ENCODE measurements at places on chromosomes 1 and 21. TPM values are rescaled to one million over a fixed set of nuclear protein-coding genes. Genes with fewer than 3 reads are reported as not detected.

DNA sequence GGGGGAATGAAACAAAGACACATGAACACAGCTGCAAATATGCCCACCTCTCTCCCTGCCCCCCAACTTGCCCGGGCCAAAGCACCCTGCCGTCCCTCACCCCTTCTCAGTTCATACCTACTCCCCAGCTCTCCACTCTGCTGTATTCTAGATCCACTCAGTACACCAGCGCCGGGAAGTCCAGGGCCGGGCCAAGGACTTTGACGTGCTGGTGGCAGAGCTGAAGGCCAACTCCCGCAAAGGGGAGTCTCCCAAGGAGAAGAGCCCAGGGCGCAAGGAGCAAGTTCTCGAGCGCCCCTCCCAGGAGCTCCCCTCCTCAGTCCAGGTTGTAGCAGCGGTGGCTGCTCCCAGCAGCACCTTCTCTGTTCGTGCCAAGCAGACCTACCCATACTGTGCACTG lies 5.0 kb downstream of the ATXN7L2 start:
- no peak for DNase-seq

- DNase-seq, result no peak
Measured at GRCh38 chr1:201122321-201122957, 4.5 kb downstream of the ASCL5 start.

GRCh38 chr1:64451440-64451839 lies 18.5 kb upstream of the CACHD1 start:
- no peak for DNase-seq

Gene CD34
- 136 TPM for polyA plus RNA-seq

GRCh38 chr1:34800214-34800613 lies 7.4 kb downstream of the GJA4 start:
- DNase-seq, result no peak

DNA sequence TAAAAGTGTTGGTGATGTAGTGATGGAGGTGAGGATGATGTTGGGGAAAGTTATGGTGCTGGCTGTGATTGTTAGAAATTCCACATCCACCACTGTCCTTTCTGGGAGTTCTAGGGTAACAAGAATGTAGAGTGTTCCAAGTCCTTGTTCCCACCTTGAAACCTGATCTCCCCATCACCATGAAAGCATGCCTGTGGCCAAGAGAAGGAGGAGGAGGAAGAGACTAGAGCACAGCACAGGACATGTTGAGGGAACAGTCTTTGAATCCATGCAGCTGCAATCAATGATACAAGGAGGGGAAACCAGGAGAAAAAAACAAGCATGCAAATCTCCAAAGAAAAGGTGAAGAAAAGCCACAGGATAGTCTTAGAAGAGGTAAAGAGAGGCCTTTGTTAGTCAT lies 45.9 kb upstream of the ARTN start:
- DNase-seq, result no peak

DNA sequence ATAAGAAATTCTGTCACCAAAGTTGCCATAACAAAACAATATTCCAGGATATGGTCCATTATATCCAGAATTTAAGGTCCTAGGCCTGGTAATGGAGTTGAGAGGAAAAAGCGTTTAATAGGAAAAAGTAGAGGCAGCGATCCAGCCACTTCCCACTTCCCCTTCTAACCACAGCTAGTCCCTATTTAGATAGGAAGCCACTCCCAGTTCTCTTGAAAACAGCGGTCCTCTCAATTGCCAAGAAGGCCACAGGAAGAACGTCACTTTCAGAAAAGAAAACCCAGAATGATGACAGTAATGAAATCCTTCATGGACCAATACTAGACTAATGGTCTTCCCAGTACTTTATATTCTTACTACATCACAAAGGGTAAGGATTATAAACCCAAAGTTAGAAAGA lies 38.6 kb downstream of the ABL2 start:
- no peak for DNase-seq

DNA sequence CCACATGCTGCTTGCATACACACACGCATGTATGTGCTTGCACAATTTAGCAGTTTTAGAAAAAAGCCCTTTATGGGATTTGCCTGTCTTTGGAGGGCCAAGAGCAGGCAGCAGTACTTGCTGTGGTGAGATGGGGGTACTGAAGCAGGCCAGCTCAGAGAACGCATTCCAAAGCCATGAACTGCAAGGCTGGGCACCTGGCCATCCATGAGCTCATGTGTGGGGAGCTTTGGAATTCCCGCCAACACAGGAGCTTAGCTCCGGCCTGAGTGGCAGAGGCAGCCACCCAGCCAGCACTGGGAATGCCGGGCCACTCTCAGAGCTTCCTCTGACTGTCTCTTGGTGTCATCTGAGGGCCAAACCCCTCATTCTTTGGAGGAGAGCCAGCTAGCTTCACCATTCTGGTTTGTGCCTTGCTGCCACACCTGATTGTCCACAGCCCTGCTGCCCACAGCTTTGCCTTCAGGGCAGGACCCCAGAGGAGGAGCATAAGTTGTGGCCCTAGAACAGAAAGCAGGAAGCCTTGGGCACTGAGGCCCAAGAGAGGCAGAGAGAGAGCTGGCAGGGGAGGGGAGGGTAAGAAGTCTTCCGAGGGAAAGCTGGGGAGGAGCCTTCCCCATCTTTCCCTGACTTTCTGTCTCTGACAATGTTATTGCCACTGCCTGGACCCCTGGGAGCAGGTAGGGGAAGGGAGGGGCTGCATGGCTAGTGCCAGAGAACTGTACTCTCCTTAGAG lies 92.1 kb upstream of the POU3F1 start:
- peak; percentile 76 for DNase-seq

DNA sequence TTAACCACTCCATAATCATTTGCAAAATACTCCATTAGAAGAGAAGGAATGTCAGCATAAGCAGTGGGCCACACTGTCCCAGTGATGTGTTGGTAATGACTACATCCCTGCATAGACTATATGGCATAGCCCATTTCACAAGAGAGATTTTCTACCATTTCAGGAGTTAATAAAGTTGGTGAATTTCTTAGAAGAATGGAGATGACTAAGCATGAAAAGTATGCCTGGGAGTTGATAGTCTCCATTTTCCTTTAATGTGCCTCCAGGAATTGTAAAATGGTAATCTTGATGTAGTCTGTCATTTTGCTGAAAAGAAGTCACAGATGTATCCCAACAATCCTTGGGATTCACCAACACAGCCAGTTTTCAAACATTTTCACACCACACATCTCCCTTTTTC lies 608.8 kb upstream of the CHRM3 start:
- DNase-seq, result no peak

Gene UHMK1
- 25.6 TPM for polyA plus RNA-seq

Gene CCDC27
- polyA plus RNA-seq, result 0.19 TPM

- DNase-seq, result peak; percentile 29
Measured at GRCh38 chr1:175725684-175726083, 17.7 kb downstream of the TNR start.

Gene CFAP107
- polyA plus RNA-seq, result 0.26 TPM

GRCh38 chr1:39663559-39663958 lies 8.3 kb downstream of the NT5C1A start:
- no peak for DNase-seq

DNA sequence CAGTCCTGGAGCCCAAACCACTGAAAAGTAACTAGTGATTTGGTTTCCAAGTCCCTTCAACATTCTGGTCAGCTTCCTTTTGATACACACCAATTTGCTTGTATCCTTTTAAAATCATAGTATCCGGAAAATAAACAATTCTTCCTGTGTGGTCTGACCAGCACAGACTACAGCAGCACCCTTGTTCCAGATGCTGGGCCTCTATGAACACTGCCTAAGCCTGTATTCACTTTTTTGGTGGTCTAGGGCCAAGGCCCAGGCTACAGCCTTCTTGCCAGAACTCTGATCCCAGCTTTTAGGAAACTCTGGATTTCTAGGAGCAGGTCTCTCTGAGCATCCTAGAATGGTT lies 801 bp upstream of the DDAH1 start:
- no peak for DNase-seq

Gene MTARC2
- 75.1 TPM for polyA plus RNA-seq

GRCh38 chr1:93442741-93443140 lies 5.2 kb upstream of the FNBP1L start:
- no peak for DNase-seq

Gene ATXN7L2
- polyA plus RNA-seq, result 6.6 TPM

DNA sequence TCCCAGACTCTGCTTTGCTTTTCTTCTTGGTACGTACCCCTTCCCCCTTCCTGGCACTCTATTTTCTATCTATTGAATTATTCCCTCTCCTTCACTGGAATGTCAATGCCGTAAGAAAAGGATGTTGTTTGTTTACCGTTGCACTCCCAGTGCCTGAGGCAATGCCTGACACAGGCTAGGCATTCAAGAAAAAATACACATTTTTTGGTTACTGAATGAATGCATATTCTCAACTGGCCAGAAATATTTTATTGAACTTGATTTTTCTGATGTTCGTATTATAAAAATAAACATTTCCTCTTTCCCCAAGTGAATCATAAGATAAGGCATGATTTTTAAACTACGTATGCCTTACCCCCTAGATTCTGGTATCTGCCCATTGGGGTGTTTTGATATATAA lies 41.2 kb downstream of the GNG12 start:
- DNase-seq, result no peak

Gene VSIG8
- polyA plus RNA-seq, result not detected

Gene GNG5
- 147 TPM for polyA plus RNA-seq

Gene LCE1A
- polyA plus RNA-seq, result not detected

Gene ACP6
- polyA plus RNA-seq, result 21.4 TPM

Gene ROR1
- polyA plus RNA-seq, result 89.0 TPM

GRCh38 chr1:79044974-79045650 lies 38.6 kb upstream of the ADGRL4 start:
- no peak for DNase-seq

Gene NBPF20
- 1.5 TPM for polyA plus RNA-seq

DNA sequence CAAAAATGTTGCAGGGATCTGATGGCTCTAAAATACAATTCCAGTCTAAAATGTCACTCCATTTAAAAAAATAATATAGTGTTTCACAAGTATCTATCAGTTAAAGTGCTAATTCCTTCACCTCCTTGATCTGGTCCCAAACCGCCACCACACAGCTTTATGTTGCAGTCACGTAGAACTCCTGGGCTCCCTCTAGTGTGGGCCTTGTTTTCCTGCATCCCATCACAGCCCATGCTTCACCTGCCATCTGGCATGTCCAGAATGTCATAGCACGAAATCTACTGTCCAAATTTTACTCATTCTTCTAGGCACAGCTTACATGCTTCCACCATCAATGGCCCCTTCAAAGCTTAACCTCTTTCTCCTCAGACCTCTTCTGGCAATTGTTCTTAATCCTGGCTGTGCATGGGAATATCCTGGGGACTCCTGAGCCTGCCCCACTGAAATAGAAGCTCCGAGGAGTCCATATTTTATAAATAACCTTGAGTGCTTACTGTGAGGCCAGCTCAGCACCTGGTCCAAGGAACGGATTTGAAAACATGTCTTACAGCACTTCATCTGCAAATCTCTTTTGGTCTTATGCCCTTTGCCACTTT lies 15.5 kb downstream of the FYB2 start:
- DNase-seq, result no peak

Gene HMGN1
- polyA plus RNA-seq, result 753 TPM

DNA sequence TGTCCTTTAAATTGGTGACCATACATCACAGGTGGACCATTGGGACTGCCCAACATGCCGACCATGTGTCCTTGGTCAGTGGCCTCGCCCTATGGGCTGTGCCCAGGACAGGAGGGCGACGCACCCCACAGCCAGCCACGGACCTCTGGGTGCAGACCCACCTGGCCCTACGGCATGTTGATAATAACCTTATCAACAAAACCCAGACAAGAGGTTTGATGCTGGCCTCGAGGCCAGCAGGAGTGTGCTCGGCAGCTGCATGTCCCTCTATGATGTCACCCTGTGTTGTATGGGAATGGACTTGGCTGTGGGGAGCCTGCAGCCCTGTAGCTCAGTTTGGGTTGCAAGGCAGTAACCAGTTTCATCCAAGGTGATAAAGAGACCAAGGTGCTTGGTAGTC lies 32.1 kb downstream of the SLC37A1 start:
- no peak for DNase-seq

Gene ACOT7
- polyA plus RNA-seq, result 14.4 TPM

Gene SNX7
- polyA plus RNA-seq, result 28.9 TPM

DNA sequence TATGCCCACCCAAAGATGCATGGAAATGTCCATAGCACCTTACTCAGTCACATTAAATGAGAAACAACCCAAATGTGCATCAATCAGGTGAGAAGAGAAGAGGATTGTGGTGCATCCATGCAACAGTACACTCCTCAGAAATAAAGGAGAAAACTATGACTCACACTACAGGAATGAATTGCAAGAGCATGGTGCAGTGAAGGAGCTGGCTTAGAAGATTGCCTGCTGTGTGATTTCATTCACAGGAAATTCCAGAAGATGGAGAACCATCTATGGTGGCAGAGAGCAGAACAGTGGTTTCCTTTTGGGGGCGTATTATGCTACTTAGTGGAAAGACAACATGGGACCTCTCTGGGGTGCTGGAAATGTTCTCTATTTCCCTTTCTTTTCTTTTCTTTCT lies 278.6 kb upstream of the AJAP1 start:
- DNase-seq, result no peak

Gene CCDC30
- polyA plus RNA-seq, result 8.6 TPM

Gene GRHL3
- polyA plus RNA-seq, result 0.45 TPM

GRCh38 chr21:16554503-16554902 lies 824.7 kb downstream of the USP25 start:
- no peak for DNase-seq

Gene TLCD4
- polyA plus RNA-seq, result 7.7 TPM

DNA sequence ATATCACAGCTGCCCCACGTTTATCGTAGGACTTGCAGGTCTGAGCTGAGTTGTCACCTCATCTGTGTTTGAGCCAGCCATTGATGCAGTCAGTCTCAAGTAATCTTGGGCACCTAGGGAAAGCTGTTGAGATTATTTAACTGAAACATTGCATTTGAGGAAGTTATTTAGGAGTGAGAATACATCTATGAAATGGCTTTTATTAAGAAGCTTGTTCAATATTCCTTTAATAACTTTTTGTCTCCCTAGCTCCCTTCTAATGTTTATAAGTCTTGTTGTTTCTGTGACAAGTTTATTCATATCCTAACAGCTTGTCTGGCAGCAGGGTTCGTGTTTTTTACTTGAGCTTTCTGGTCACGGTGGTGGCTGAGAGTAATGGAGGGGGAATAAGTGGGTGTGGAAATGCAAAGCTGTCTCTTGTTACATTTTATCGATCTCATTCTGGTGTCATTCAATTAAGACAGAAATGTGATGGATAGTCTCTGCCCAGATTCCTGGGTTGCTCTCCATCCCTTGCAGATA lies 555.9 kb downstream of the USP25 start:
- no peak for DNase-seq

Gene HMGCL
- polyA plus RNA-seq, result 32.3 TPM

Gene UBXN10
- 4.5 TPM for polyA plus RNA-seq

- no peak for DNase-seq
Measured at GRCh38 chr1:148294116-148294807, 142.2 kb upstream of the NBPF11 start.

Gene CNKSR1
- polyA plus RNA-seq, result 19.6 TPM

Gene TMEM61
- polyA plus RNA-seq, result not detected

Gene KRTAP19-3
- not detected for polyA plus RNA-seq

Data from right lung (tissue), 10 donors.